ENCODE measurements at places on chromosomes 12 and 14. TPM values are rescaled to one million over a fixed set of nuclear protein-coding genes. Genes with fewer than 3 reads are reported as not detected.
A peak's percentile ranks its signal among the peaks of the same experiment; 100 is the strongest.

DNA sequence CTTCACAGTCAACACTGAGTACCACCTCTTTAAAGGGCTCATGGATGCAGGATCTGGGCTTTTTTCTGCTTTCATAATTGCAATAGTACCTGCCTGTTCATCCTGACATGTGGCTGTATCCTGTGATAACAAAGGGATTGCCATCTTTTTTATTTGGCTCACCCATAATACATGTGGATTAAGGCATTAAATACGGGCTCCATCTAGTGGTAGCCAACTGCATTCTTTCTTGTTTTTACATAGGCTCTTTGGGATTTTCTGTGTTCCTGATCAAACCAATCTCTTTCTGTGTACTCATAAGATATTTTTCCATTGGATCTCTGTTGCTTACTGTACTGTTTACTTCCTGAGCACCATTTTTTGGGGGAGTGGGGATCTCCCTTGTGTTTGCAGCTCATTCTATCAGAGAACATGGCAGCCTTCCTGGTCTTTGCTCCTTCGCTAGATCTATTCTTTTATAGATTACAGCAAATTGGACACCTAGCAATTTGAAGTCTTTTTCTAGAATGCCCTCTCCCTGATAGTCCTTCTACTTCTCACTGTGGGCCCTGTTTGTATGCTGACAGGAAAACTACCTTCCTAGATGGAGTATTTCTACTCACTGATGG, 723.4 kb upstream of the MDGA2 start:
- no peak overlapping the region for H3K4me3 ChIP-seq
- H3K27me3 ChIP-seq = no peaks in the 10 kb centered on the region
- H3K36me3 ChIP-seq = no peaks in the 10 kb centered on the region
- no peaks in the 10 kb centered on the region for H3K4me1 ChIP-seq
- DNase-seq = peak; percentile 12

DNA sequence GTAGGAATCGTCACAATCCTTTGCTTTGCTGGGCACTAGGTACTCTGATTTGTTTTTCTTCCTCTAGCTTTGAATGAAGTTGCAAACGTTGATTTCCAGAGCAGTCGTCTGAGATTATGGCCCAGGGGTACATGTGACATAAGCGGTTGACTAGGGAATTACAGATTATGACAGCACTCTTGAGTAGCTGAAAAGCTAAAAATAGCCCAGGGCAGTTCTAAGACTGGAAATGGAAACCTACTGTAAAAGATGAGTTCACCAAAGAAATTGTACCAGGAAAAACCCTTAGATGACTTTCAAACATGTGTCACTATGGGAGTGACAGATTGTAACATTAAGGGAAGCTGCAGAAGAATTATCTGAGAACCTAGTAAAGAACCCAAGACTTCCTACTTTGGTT, 108.5 kb downstream of the ANO6 start:
- H3K27ac ChIP-seq = no peak overlapping the region
- H3K4me3 ChIP-seq = no peak overlapping the region
- no peak for DNase-seq
- no peaks in the 10 kb centered on the region for H3K36me3 ChIP-seq

DNA sequence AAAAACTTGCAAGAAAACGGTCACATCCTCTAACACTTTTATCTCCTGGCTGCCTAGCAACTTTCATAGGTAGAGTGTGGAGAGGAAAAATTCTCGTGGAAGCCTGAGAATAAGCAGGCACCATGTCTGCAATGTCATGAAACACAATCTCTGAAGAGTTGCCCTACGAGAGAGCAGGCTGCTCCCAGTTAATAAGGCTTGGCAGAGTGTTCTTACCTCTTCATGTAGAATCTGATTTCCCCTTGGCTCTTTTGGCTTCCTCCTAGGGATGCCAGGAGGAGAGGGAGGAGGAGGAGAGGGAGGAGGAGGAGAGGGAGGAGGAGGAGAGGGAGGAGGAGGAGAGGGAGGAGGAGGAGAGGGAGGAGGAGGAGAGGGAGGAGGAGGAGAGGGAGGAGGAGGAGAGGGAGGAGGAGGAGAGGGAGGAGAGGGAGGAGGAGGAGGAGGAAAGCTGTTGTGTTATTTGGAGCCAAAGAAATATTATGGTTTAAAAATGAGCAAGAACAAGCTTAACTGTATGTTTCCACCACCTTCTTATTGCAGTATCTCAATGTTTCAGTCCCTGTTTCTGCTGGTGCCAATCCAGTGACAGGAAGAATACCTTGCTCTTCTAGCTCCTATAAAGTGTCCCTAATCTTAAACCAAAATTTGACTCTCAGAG, 52.9 kb downstream of the EGLN3 start:
- no peaks in the 10 kb centered on the region for H3K27me3 ChIP-seq
- no peaks in the 10 kb centered on the region for H3K4me1 ChIP-seq
- no peaks in the 10 kb centered on the region for H3K36me3 ChIP-seq

DNA sequence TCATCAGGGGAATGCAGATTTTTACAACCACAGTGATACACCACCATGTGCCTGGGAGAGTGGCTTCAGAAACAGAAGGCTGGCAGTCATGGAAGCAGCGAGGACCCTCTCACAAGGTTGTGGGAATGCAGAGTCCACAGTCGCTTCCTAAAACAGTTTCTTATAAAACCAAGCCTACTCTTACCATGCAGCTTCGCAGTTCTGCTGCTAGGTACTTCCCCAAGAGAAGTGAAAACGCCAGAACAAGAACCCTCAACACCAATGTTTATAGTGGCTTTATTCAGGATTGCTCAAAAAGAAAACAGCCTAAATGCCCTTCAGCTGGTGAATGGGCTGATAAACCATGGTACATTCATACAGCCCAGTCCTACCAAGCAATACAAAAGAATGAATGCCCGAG, 87.2 kb downstream of the DDX51 start:
- no peak for DNase-seq
- no peak overlapping the region for H3K4me3 ChIP-seq
- peaks cover 41% of the 10 kb centered on the region for H3K36me3 ChIP-seq

DNA sequence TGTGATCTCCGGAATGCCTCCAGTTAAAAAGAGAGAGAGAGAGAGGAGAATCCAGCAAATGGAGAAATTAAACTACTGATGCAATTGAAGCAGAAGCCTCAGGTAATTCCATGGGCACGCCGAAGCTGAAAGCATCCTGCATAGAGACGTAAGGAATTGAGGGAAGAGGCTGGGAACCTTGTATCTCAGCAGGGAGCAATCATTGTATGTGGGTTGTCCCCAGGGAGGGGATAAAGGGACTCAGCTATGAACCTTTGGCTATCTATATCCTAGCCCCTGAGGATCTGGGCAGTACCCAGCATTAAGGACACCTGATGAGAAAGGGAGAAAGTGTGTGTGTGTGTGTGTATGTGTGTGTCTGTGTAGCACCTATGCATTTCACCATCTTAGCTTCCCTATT, 95.8 kb upstream of the ATXN7L3B start:
- no peak overlapping the region for H3K4me3 ChIP-seq
- no peak overlapping the region for H3K27ac ChIP-seq
- H3K4me1 ChIP-seq = no peaks in the 10 kb centered on the region
- H3K36me3 ChIP-seq = no peaks in the 10 kb centered on the region

DNA sequence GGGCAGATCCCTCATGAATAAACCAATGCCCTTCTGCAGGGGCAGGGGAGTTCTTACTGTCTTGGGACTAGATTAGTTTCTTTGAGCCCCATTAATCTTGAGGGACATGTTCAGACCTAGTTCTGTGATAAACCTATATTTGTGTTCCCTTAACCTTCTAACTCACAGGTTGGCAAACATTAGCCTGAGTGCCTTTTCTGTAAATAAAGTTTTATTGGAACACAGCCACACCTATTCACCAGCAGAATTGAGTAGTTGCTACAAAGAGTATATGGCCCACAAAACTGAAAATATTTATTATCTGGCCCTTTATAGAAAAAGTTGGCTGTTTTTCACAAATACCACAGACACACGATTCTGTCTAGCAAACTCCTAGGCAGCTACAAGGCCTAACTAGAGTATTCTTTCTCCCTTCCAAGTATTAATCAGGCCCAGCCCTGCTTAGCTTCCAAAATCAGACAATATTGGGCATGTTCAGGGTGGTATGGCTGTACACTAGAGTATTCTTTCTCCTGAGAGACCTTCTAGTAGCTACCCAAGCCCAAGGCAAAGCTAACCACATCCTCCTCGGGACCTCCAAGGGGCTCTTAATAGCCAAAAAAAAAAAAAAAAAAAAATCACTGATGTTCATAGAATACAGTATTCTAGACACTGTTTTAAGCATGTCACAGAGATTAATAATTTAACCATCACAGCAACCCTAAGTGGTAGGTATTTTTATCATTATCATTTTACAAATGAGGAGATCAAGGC, 199.3 kb upstream of the PWP1 start:
- peaks cover 6% of the 10 kb centered on the region for H3K4me1 ChIP-seq
- H3K27ac ChIP-seq = no peak overlapping the region
- H3K27me3 ChIP-seq = no peaks in the 10 kb centered on the region
- no peak overlapping the region for H3K4me3 ChIP-seq

DNA sequence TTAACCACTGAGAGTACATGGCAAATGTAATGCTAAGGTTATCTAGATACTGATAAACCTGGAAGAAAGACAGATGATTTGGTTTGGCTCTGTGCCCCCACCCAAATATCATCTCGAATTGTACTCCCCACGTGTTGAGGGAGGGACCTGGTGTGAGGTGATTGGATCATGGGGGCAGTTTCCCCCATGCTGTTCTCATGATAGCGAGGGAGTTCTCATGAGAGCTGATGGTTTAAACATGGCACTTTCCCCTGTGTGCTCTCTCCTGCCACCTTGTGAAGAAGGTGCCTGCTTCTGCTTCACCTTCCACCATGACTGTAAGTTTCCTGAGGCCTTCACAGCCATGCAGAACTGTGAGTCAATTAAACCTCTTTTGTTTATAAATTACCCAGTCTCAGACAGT, 14.2 kb downstream of the NOXRED1 start:
- no peak overlapping the region for H3K4me3 ChIP-seq
- H3K27ac ChIP-seq = no peak overlapping the region
- H3K36me3 ChIP-seq = no peaks in the 10 kb centered on the region
- H3K4me1 ChIP-seq = no peaks in the 10 kb centered on the region
- no peaks in the 10 kb centered on the region for H3K27me3 ChIP-seq

- no peak overlapping the region for H3K4me3 ChIP-seq
- H3K27me3 ChIP-seq = no peaks in the 10 kb centered on the region
- H3K4me1 ChIP-seq = no peaks in the 10 kb centered on the region
These were observed 41.4 kb downstream of the FBXL14 start for GRCh38 chr12:1552911-1553491.

DNA sequence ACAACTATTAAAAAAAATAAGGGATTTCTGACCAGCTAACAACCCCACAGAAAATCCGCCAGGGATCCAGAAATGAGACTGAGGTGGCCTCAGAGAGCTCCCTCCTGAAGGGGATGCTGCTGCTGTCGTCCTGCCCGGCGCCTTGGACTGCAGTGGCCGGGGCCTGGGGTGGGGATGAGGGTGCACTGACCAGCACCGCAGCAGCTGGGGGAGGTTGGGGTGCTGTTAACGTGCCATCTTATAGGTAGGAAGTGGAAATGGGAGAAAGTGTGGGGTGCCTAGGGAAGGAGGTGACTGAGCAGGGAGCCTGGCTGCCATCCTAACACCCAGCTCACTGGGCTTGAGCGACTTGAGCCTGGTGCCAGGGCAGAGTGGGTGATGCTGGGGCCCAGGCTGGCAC, 32.0 kb downstream of the DDX11 start:
- H3K4me1 ChIP-seq = peaks cover 13% of the 10 kb centered on the region
- H3K27me3 ChIP-seq = no peaks in the 10 kb centered on the region
- no peak for DNase-seq
- H3K27ac ChIP-seq = no peak overlapping the region
- no peak overlapping the region for H3K4me3 ChIP-seq

- peak; percentile 71 for DNase-seq
- peaks cover 8% of the 10 kb centered on the region for H3K4me1 ChIP-seq
- H3K4me3 ChIP-seq = no peak overlapping the region
- H3K36me3 ChIP-seq = no peaks in the 10 kb centered on the region
These were observed 5.8 kb upstream of the SLC48A1 start for GRCh38 chr12:47767216-47767724.

DNA sequence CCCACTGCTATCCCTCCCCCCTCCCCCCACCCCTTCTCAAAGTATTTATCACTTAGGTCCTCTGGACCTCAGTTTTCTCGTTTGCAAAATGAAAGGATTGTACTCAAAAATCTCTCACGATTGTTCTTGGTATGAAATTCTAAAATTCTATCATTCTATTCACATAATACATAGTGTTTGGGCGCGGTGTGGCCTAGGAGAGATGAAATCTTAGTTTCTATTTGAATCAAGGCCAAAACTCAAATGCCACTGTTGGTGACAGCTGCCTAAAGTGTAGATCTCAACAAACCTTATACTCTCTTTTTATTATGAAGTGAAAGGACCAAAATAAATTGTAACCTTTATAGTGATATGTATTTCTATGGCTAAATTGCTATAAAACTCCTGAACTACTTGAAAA, 23.7 kb upstream of the YAF2 start:
- H3K36me3 ChIP-seq = no peaks in the 10 kb centered on the region
- no peak overlapping the region for H3K27ac ChIP-seq
- no peak for DNase-seq
- no peaks in the 10 kb centered on the region for H3K4me1 ChIP-seq
- no peak overlapping the region for H3K4me3 ChIP-seq

- no peak overlapping the region for H3K4me3 ChIP-seq
- H3K4me1 ChIP-seq = peaks cover 6% of the 10 kb centered on the region
- DNase-seq = peak; percentile 49
- H3K27ac ChIP-seq = no peak overlapping the region
These were observed 94.5 kb downstream of the CALM1 start for GRCh38 chr14:90491221-90491885.

GRCh38 chr12:111807232-111807631, 34.8 kb upstream of the MAPKAPK5 start:
- no peak for DNase-seq
- no peaks in the 10 kb centered on the region for H3K4me1 ChIP-seq
- no peaks in the 10 kb centered on the region for H3K27me3 ChIP-seq
- peaks cover 30% of the 10 kb centered on the region for H3K36me3 ChIP-seq
- no peak overlapping the region for H3K27ac ChIP-seq

- no peaks in the 10 kb centered on the region for H3K36me3 ChIP-seq
- no peaks in the 10 kb centered on the region for H3K27me3 ChIP-seq
- H3K27ac ChIP-seq = no peak overlapping the region
- no peaks in the 10 kb centered on the region for H3K4me1 ChIP-seq
- no peak overlapping the region for H3K4me3 ChIP-seq
- no peak for DNase-seq
These were observed 82.8 kb upstream of the NEDD1 start for GRCh38 chr12:96824074-96824837.

- no peaks in the 10 kb centered on the region for H3K27me3 ChIP-seq
- no peak overlapping the region for H3K27ac ChIP-seq
- no peak overlapping the region for H3K4me3 ChIP-seq
- no peaks in the 10 kb centered on the region for H3K36me3 ChIP-seq
- no peaks in the 10 kb centered on the region for H3K4me1 ChIP-seq
These were observed 345.2 kb upstream of the FKBP4 start for GRCh38 chr12:2449586-2449985.

GRCh38 chr12:81274637-81275529, 197.0 kb downstream of the ACSS3 start:
- no peaks in the 10 kb centered on the region for H3K36me3 ChIP-seq
- H3K4me3 ChIP-seq = no peak overlapping the region
- H3K4me1 ChIP-seq = no peaks in the 10 kb centered on the region
- no peaks in the 10 kb centered on the region for H3K27me3 ChIP-seq

Gene PDE3A
- total RNA-seq = 28.3 TPM

Gene CLEC4C
- not detected for total RNA-seq

Gene PRH2
- not detected for total RNA-seq

Gene WNT1
- total RNA-seq = not detected

Gene PTPRQ
- 0.66 TPM for total RNA-seq

Gene SLC16A7
- 36.8 TPM for total RNA-seq

Gene GPR68
- total RNA-seq = not detected

Gene TAOK3
- 15.6 TPM for total RNA-seq

Gene SELPLG
- total RNA-seq = 0.66 TPM

Gene DHH
- total RNA-seq = not detected
